ENCODE measurements at places on chromosomes 1 and 21. TPM values are rescaled to one million over a fixed set of nuclear protein-coding genes. Genes with fewer than 3 reads are reported as not detected.

The NKAIN1 gene
- total RNA-seq, result under 0.01 TPM

The FAM151A gene
- total RNA-seq, result not detected

The SPEN gene
- 17.8 TPM for total RNA-seq

The OR2AK2 gene
- total RNA-seq, result not detected

The KDF1 gene
- total RNA-seq, result 0.28 TPM

The STYXL2 gene
- total RNA-seq, result not detected

The CELA3A gene
- not detected for total RNA-seq

The CHIT1 gene
- total RNA-seq, result not detected

The LINGO4 gene
- total RNA-seq, result not detected

The IGSF21 gene
- total RNA-seq, result not detected

The MUTYH gene
- total RNA-seq, result 10.7 TPM

The DCST1 gene
- not detected for total RNA-seq

The GPR89B gene
- total RNA-seq, result 20.9 TPM

The BACE2 gene
- 25.5 TPM for total RNA-seq

The TSTD1 gene
- total RNA-seq, result 41.4 TPM

The MYOG gene
- total RNA-seq, result not detected

The IQGAP3 gene
- 2.8 TPM for total RNA-seq

The CHIA gene
- not detected for total RNA-seq

The PRPF38B gene
- total RNA-seq, result 11.5 TPM

The LGR6 gene
- total RNA-seq, result not detected

The ACBD6 gene
- 34.7 TPM for total RNA-seq

The LRRC3 gene
- 0.85 TPM for total RNA-seq

The NBPF8 gene
- 11.0 TPM for total RNA-seq

The OTUD3 gene
- 5.9 TPM for total RNA-seq

The VN1R5 gene
- not detected for total RNA-seq

The TIE1 gene
- 6.3 TPM for total RNA-seq

The ADORA1 gene
- 0.38 TPM for total RNA-seq

The PIGR gene
- total RNA-seq, result under 0.01 TPM

The SMCP gene
- not detected for total RNA-seq

The FBXO42 gene
- 11.6 TPM for total RNA-seq

The FCER1A gene
- total RNA-seq, result not detected

The MPL gene
- not detected for total RNA-seq

The TNFRSF1B gene
- total RNA-seq, result 15.2 TPM

The HTR6 gene
- not detected for total RNA-seq

The PTPN7 gene
- total RNA-seq, result not detected

The TMIGD3 gene
- not detected for total RNA-seq

The S100A5 gene
- total RNA-seq, result not detected

The KCNN3 gene
- total RNA-seq, result 0.28 TPM

The S100A16 gene
- 126 TPM for total RNA-seq

The VCAM1 gene
- 5.4 TPM for total RNA-seq
